ENCODE measurements at places on chromosomes 3 and 15.

DNA sequence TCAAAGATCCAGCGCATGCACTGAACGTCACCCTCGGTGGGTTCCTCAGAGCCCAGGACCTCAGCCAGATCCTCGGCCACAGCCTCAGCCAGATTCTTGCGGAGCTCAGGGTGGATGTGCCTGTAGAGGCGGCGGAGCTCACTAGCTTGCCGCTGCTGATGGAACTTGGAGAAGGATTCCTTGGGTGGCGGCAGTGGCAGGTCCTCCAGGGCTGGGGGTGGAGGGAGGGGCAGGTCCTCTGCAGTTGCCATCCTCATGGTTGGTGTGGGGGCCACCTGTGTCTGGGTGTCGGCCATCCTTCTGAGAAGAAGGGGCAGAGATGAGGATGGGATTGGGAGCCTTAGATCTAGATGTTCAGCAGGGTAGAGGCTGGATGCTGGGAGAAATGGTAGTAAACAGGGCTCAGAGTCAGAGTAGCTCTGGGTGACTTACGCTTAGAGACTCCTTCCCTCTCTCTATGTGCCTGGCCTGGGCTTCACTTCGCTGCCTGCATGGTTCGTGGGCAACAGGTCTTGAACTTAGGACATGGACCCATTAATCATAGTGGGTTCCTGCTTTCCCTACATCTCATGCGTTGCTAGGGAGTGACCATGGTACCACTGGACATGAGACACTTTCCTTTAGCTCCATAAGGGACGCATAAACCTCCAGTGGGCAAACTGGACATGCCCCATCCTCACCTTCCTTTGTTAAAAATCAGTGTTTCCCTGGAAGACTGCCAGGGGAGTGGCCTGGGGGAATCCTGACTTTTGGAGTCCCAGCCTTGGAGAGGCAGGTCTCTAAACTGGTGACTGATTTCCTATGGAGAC lies 3.0 kb downstream of the XIRP1 start:
- no peak for DNase-seq

DNA sequence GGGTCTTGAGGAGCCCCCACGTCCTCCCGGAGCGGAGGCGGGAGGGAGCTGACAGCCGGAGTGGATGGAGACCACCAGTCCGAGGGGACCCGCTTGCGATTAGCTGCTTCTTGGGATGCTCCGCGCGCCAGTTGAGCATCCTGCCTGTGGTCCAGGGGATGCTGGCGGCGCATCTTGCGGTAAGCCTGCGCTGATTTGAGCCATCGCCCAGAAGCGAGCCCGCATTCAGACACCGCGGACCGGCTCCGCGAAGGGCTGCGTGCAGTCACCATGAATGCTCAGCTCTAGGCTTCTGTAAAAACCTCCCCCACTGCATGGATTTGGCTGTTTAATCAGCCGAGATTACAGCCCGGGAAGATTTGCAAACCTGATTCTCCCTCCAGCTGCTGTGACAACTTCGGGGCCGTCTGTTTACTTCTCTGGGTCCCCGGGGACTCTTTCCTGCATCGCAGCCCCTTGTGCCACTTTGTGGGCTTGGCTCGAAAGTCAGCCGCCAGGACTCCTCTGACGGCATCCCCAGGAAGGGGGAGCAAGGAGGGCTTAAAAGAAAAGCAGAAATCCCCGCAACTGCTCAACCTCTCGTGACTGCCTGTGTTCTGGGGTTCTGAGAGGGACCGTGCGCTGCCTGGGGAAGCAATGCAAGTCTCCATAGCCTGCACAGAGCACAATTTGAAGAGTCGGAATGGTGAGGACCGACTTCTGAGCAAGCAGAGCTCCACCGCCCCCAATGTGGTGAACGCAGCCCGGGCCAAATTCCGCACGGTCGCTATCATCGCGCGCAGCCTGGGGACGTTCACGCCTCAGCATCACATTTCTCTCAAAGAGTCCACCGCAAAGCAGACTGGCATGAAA lies 171.1 kb downstream of the KCNAB1 start:
- DNase-seq, result no peak

DNA sequence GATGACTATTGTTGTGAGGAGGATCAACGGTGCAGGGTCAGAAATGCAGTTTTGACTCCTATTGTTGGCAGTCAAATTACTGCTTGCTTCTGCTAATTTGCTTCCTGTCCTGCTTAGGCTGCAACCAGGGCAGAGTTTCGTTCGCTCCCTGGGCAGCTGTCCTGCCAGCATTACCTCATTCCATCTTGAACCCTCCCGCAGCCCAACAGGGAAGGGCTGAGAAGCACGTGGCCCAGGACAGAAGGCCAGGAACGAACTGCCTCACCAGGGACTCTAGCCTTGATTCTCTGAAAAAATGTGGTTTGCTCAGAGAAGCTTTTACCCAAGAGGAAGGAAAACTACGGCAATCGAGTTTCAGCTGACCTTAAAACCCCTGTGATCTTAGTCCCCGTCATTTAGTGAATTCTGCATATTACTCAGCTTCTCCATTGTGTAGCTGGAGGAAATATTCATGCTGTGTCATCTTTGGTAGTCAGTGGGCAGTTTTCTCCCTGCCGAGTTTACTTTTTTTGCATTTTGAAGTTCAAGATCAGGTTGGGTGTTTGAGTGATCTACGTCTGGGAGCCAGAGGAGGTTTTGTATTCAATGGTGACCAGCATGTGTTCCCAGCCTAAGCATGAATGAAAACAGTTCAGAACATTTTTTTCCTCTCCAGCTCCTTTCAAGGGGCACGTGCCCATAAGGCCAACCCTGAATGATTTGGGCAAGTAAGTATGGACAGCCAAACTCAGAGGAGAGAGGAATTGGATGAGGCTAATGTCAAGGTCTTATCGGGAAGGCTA lies 23.0 kb downstream of the TLNRD1 start:
- no peak for DNase-seq

- no peak for DNase-seq
Observed at GRCh38 chr15:85329561-85330422, 50.6 kb upstream of the AKAP13 start.

DNA sequence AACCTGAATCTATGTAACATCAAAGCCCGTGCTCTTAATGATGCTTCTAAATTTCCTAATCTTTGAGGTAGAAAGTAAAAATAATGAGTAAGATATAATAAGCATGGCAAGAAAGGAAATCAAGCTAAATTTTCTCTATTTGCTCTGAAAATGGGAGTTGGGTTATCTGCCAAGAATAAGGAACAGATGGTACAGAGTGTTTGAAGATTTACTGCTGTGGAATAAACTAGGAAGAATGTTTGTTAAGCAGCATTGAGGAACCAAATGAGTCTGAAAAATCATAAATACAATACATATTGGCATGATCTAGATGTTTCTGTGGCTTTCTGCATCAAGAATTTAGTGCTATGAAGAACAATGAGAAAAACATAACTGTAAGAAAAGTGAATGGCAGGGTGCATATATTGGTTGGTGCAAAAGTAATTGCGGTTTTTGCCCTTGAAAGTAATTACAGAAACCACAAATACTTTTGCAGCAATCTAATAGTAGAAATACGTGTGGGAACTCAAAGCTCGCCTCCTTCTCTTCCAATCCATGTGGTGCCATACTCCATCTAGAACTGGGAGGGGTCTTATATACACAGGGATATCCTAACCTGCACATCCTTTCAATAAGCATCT lies 87.6 kb downstream of the SUCNR1 start:
- DNase-seq, result no peak

DNA sequence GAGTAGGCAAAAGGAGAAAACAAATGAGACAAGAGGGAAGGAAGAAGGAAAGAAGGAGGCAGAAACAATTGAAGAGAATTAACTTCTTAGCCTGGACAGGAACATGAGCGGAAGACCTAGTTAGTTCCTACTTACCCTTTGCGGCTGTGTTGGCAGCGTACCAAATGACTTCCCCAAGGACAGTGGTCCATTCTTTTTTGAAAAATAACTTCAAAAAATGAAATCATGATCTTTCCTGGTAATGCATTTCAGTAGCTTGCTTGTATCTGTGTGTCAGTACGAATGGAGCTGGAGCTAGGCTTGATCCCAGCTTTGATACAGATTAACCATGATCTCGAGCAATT lies 41.5 kb upstream of the CFAP161 start:
- no peak for DNase-seq

DNA sequence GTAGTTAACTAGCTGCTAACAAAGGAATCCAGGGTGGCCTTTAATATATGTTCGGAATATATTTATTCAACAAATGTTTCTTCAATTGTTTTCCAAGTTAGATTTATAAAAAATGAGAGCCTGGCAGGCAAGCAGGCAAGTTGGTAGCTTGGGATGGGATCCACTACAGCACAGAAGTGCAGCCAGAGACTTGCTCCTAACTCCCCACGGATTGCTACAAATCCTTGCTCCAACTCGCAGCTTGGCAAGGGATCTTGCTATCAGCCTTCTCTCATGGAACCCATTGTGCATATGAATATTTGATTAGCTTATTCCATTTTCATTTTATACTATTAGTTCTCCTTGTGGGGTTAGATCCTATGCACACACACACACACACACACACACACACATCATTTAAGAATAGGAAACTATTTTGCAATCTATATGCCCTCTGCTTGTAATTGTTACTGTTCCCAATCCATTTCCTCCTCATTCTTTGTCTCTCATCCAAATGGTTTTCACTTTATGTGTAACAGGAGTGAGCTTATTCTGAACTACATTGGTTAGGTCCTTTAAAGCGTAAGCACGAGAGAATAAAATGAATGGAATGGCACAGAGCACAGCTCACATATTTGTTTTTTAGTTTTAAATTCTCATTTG lies 505.6 kb downstream of the LPP start:
- no peak for DNase-seq

GRCh38 chr15:90596943-90597342 lies 67.2 kb downstream of the CRTC3 start:
- DNase-seq, result no peak

- peak; percentile 14 for DNase-seq
Observed at GRCh38 chr3:15064299-15064834, 748 bp downstream of the MRPS25 start.

- DNase-seq, result no peak
Observed at GRCh38 chr3:170128259-170128976, 53.1 kb downstream of the PHC3 start.

- DNase-seq, result no peak
Observed at GRCh38 chr3:120393761-120394160, 44.6 kb upstream of the LRRC58 start.

DNA sequence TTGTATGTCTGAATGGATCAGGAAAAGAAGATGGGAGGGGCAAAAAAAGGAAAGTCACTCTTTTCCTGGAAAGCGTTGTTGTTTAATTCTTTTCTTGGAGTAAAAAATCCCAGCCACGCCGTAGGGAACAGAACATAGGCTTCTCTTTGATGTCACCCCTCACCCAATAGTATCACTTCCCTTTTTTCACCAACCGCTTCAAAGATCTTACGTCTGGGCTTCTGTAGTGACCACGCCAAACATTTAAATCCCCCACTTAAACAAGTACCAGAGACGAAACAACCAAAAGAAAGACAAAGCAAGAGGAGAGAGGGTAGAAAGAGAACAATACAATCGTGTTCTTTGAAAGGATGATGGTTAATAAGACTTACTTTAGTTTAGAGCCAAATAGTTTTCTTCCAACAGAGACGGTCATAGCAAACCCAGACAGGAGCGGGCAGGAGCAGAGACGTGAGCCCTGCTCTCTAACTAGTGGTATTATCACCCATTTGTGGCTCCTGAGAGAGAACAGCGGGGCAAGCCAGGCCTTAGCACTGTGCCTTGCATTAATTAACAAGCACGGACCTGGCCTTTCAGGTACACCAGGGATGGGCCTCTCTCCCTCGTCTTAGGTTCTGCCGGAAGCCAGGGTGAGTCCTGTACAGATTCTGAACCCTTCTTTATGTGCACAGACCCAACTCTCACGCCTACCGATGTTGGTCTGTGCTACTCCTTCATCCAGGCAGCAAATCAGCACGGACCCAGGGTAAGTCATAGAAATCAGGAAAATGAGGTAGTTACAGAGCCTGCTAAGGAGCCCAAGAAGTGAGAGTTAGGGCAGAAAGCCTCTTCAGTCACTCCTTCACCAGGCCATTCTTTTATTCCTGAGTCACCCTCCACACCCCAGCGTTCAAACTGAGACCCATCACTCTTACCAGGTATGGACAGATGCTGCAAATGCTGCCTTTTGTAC lies 28.2 kb upstream of the BCL6 start:
- no peak for DNase-seq

- DNase-seq, result no peak
Observed at GRCh38 chr3:31959951-31960792, 20.9 kb downstream of the OSBPL10 start.

GRCh38 chr15:98657721-98658120 lies 9.4 kb downstream of the IGF1R start:
- DNase-seq, result no peak

DNA sequence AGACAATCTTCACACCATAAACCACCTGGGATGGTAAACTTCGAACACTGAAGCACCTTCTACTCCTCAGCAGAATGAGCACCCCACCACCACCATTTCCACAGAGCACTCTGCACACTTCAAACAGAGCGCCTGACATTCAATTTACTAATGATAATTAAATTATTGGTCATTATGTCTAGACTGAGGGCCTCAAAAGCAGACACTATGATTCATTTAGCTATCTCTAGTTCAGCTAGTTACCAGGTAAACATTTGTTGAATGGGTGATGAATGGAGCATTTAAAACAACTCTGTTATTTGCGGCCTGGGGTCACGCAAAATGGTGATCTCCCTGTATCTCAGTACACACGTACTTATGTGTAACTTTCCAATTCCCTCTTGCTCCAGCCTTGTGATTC lies 40.9 kb downstream of the ACAP2 start:
- DNase-seq, result no peak

GRCh38 chr3:45092132-45093031 lies 53.8 kb downstream of the CDCP1 start:
- no peak for DNase-seq

GRCh38 chr3:189572249-189572648 lies 58.9 kb upstream of the TP63 start:
- no peak for DNase-seq

GRCh38 chr3:48406443-48407431 lies 23.1 kb downstream of the PLXNB1 start:
- no peak for DNase-seq

- no peak for DNase-seq
Observed at GRCh38 chr15:23588268-23588667, 22.8 kb downstream of the MKRN3 start.

DNA sequence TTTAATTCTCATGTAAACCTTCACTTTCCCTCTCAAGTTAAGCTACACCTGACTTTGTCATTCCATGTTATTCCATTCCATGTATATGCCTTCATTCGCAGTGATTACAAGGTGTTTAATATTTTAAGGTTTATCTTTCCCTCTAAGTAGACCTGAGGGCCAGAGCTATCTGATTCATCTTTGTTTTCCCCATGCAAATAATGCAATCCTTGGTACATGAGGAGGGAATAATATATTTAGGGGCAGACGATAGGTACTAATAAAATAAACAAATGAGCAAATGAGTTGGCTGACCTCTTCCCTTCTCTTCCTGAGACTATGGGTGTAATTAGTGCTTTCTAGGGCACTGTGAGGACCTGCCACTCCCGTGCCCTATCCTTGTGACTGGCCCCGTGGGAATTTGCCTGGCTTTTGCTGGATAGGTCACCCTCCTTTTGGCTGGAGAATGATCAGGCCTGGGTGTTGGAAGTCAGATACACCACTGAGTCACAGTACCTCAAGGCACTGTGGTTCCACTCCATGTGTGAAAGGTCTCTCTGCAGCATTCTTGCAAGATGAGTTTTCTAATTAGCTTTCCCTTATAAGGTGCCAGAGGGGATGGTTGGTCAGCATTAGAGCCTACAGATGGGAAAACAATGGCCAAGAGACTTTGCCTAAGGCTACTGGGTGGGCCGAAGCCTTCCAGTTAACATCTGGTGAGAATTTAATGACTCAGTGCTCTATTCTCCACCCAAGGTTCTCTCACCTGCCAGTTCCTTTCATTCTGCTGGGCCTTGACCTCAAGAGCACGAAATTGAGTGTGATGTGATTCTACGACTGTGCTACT lies 183.2 kb downstream of the P3H2 start:
- no peak for DNase-seq

Data from activated T-cell treated with anti-CD3 and anti-CD28 coated beads for 48 hours (primary cell).